ENCODE measurements at places on chromosomes 2 and 18.

GRCh38 chr2:84223191-84223590 lies 235.9 kb downstream of the SUCLG1 start:
- no peak for DNase-seq

GRCh38 chr18:8808001-8808400 lies 102.6 kb downstream of the MTCL1 start:
- DNase-seq, result no peak

- no peak for DNase-seq
These were observed 55.3 kb downstream of the NXPH2 start for GRCh38 chr2:138724729-138725459.

- DNase-seq, result peak; percentile 31
These were observed 127.0 kb upstream of the CCDC195 start for GRCh38 chr2:224843141-224843540.

GRCh38 chr2:75633620-75634019 lies 13.0 kb upstream of the MRPL19 start:
- DNase-seq, result no peak

GRCh38 chr2:143503280-143503679 lies 374.1 kb downstream of the ARHGAP15 start:
- no peak for DNase-seq

DNA sequence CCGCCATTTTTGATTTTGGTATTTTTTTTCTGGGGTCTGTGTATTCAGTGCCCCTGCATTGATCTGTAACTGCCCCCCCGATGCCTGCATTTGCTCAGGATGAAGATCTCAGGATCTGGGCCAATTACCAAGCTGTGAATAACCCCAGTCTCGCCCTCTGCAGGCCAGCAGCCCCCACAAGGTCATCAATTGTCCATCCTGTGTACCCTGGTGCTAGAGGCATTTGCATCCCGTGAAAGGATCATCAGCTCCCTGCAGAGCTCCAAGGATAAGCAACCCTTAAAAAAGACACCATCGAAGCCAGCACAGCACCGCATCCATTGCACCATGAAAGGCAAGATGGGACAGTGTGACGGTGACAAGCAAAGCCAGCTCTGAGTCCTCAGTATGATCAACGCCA lies 154.1 kb upstream of the KLHL29 start:
- no peak for DNase-seq

All from fibroblast of upper back skin (primary cell).